ENCODE measurements at places on chromosomes 2 and 18.

GRCh38 chr2:36615222-36615621 is 17.3 kb upstream of the FEZ2 start:
- no peak overlapping the region for H3K27ac ChIP-seq
- H3K4me1 ChIP-seq, result no peaks in the 10 kb centered on the region
- H3K27me3 ChIP-seq, result no peaks in the 10 kb centered on the region
- DNase-seq, result no peak

GRCh38 chr2:44310287-44310686 is 35.0 kb downstream of the SLC3A1 start:
- no peak for DNase-seq
- no peaks in the 10 kb centered on the region for H3K27me3 ChIP-seq

- H3K4me1 ChIP-seq, result peaks cover 56% of the 10 kb centered on the region
- H3K27me3 ChIP-seq, result no peaks in the 10 kb centered on the region
- peaks cover 16% of the 10 kb centered on the region for H3K36me3 ChIP-seq
- peak overlapping the region; percentile 91 for H3K27ac ChIP-seq
- peak; percentile 31 for DNase-seq
Observed at GRCh38 chr2:54632733-54633692, 90.4 kb upstream of the EML6 start.

GRCh38 chr2:130391058-130391871 is 35.4 kb downstream of the PTPN18 start:
- H3K36me3 ChIP-seq, result no peaks in the 10 kb centered on the region
- H3K27me3 ChIP-seq, result no peaks in the 10 kb centered on the region
- peak overlapping the region; percentile 75 for H3K4me3 ChIP-seq
- H3K27ac ChIP-seq, result peak overlapping the region; percentile 95
- peak; percentile 90 for DNase-seq

DNA sequence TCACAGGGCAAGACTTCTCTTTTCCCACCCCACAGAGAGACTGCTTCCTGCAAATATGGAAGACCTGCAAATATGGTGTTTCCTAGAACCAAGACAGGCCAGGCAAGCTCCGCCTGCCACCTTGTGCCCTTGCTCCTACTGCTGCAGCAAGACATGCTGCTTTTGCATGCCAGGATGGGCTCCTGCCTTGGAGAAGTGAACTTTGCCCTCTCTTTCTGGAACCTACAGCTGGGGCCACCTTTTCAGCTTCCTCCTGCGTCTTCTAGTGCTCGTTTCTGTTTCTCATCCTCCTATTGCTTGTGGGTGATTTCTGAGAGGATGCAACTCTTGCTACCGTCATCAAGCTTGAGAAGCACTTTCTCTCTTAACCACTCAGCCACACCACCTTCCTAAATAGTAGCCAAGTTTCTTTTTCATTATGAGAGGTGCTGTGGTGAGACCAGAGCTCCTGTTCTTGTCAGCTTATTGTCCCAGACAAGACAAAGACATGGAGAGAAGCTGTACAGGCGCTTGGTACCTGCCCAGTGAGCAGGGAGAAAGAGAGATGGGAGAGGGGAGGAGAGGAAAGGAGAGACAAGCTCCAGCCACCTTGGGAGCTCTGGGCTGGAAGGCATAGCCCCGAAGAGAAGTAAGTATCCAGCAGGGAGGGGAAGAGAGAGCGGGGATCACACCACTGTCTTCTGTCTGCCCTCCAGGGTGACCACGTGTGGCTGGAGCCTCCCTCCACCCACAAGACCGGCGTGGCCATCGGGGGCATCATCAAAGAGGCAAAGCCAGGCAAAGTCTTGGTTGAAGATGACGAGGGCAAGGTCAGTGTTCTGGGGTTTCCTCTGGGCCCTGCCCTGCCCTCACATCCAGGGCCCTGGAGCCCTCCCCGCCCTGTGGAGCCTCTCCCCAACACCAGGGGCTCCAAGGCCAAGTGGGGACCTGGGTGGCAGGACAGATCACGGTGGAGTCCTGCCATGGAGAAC is 28.3 kb downstream of the MYO7B start:
- H3K27me3 ChIP-seq, result no peaks in the 10 kb centered on the region
- no peaks in the 10 kb centered on the region for H3K4me1 ChIP-seq
- H3K36me3 ChIP-seq, result no peaks in the 10 kb centered on the region
- no peak overlapping the region for H3K4me3 ChIP-seq
- no peak overlapping the region for H3K27ac ChIP-seq

GRCh38 chr2:148957023-148957422 is 81.5 kb upstream of the LYPD6B start:
- H3K27me3 ChIP-seq, result no peaks in the 10 kb centered on the region
- DNase-seq, result no peak
- no peaks in the 10 kb centered on the region for H3K4me1 ChIP-seq
- no peaks in the 10 kb centered on the region for H3K36me3 ChIP-seq
- no peak overlapping the region for H3K27ac ChIP-seq

DNA sequence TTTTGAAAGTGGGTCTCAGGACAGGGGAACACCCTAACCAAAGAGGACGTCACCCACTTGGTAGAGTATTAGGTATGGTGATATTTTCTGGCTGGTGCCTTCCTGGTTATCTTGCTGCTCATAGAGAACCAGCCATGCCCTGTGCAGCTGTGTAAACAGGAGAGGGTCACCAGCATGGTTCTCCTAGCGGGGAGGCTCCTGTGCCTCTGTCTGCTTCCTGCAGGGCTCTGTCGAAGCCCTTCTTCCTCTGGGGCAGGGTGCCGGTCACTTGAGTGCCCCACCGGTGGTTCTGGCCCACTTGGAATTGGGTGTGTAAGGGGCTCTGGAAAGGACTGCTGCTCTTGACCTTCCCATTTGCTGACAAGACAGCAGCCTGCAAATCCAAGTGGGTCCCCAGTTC is 131.6 kb upstream of the MSH6 start:
- DNase-seq, result no peak
- no peaks in the 10 kb centered on the region for H3K36me3 ChIP-seq
- no peak overlapping the region for H3K27ac ChIP-seq
- H3K4me3 ChIP-seq, result no peak overlapping the region
- no peaks in the 10 kb centered on the region for H3K4me1 ChIP-seq

DNA sequence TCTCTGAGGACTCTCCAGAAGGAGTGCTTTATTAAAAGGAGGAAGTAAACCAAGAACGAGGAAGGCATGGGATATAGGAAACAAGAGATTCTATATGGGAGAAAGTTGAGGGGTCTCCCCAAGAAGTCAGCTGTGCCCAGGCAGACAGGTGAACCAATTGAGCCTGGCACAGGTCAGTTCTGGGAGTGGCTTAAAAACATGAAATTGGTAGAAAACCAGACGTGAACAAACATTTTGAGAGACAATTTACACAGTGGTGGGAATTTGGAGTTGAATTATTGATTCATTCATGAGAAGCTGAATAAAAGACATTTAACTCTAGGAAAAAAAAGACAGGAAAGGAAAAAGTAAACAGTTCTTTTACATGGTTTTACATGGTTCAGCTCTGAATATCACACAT is 16.4 kb downstream of the PLEKHH2 start:
- H3K27ac ChIP-seq, result no peak overlapping the region
- H3K36me3 ChIP-seq, result no peaks in the 10 kb centered on the region
- H3K27me3 ChIP-seq, result no peaks in the 10 kb centered on the region
- H3K4me3 ChIP-seq, result no peak overlapping the region
- no peaks in the 10 kb centered on the region for H3K4me1 ChIP-seq

DNA sequence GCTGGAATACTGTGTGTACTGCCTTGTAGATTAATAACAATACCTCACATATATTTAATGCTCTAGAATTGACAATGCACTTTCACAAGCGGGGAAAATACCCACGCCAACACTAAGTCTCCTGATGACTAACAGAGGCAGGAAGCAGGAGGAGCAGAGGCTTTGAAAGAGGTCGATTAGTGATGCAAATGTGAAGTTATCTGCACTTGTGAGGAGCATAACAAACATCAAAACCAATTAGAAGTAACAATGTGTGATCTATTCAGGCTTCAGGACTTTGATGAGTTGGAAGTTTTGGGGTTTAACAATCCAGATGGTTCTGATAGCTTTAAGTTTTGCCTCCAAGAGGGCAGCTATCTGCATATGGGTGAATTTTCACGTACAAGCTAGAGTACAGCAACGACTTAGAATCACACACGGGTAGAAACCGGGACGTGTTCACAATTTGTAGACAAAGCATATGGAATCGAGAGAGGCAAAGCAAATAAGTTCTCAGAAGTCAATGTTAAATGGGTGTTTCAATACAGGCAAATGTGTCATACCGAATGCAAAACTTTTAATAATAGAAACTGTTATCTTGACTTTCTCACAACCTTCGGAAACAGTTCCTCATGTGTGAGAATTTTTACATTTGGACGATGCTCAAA is 114.5 kb downstream of the METTL8 start:
- no peak overlapping the region for H3K4me3 ChIP-seq
- no peak overlapping the region for H3K27ac ChIP-seq
- H3K4me1 ChIP-seq, result no peaks in the 10 kb centered on the region
- H3K27me3 ChIP-seq, result no peaks in the 10 kb centered on the region
- no peaks in the 10 kb centered on the region for H3K36me3 ChIP-seq

DNA sequence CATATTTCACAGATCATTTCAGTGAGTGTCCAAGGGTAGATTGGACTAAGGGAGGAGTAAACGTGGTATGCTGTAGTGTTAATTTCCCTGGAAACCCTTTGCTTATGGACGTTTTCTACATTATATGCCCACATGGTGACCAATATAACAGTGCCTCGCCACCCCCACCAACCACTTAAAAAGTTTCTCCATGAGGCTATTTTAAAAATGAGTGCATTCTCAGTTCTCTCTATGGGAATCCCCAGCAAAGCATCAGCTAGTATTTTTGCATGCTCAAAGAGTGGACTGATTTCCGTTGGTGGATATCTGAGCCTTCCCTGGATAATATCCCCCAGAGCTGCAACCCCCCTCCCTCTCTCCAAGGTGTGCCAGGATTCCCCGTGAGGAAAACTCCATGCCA is 73.2 kb downstream of the TGFA start:
- no peaks in the 10 kb centered on the region for H3K27me3 ChIP-seq
- no peak for DNase-seq
- H3K4me3 ChIP-seq, result no peak overlapping the region
- no peak overlapping the region for H3K27ac ChIP-seq
- no peaks in the 10 kb centered on the region for H3K4me1 ChIP-seq
- no peaks in the 10 kb centered on the region for H3K36me3 ChIP-seq

GRCh38 chr18:54387631-54388030 is 29.9 kb downstream of the C18orf54 start:
- no peak overlapping the region for H3K27ac ChIP-seq
- no peak overlapping the region for H3K4me3 ChIP-seq
- no peaks in the 10 kb centered on the region for H3K4me1 ChIP-seq
- DNase-seq, result no peak
- H3K36me3 ChIP-seq, result no peaks in the 10 kb centered on the region
- no peaks in the 10 kb centered on the region for H3K27me3 ChIP-seq

DNA sequence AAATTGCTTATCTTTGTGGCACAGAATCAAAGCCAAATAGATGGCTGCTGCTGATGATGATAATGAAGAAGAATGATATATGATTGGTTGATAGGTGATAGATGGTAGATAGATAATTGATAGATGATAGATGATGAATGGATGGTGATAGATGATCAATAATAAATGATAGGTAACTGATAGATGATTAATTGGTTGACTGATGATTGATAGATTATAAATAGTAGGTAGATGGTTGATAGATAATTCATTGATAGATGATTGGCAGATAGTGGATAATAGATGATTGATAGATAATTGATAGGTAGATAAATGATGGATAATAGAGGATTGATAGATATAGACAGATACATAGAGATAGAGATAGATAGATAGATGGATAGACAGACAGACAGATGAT is 430.2 kb downstream of the EIPR1 start:
- DNase-seq, result no peak
- H3K4me1 ChIP-seq, result no peaks in the 10 kb centered on the region
- no peaks in the 10 kb centered on the region for H3K27me3 ChIP-seq
- no peak overlapping the region for H3K27ac ChIP-seq

DNA sequence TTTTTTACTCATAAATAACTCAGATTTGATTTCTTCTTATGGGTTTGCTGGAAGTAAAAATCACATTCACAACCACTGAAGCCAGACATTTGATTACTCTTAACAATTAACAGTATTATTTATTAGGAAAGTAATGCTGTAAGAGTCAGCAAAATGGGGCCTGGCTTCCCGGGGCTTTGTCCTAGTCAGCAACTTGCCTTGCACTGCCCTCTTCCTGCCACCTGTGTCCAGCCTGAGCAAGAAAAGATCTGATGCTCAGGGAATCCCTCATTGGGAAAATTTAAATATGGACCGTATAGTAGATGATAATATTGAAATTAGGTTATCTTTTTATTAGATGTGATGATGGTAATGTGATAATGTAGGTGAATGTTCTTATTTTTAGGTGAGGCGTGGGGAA is 30.8 kb upstream of the ACYP2 start:
- H3K27me3 ChIP-seq, result no peaks in the 10 kb centered on the region
- H3K36me3 ChIP-seq, result no peaks in the 10 kb centered on the region
- no peaks in the 10 kb centered on the region for H3K4me1 ChIP-seq

DNA sequence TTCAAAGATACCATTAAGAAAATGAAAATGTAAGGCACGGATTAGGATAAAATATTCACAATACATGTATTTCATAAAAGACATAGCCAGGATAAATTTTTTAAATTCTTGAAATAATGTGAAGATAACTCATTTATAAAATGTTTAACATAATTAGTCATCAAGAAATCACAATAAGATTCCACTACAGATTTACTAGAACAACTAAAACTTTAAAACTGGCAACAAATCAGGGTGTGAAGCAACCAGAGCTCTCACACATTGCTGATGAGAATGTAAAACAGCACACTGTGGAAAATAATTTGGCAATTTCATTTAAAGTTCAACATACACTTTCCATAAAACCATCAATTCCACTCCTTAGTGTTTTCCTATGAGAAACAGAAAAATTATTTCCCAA is 89.6 kb upstream of the UBE2E3 start:
- no peaks in the 10 kb centered on the region for H3K36me3 ChIP-seq
- no peak overlapping the region for H3K4me3 ChIP-seq
- H3K4me1 ChIP-seq, result no peaks in the 10 kb centered on the region
- H3K27ac ChIP-seq, result no peak overlapping the region
- DNase-seq, result no peak

DNA sequence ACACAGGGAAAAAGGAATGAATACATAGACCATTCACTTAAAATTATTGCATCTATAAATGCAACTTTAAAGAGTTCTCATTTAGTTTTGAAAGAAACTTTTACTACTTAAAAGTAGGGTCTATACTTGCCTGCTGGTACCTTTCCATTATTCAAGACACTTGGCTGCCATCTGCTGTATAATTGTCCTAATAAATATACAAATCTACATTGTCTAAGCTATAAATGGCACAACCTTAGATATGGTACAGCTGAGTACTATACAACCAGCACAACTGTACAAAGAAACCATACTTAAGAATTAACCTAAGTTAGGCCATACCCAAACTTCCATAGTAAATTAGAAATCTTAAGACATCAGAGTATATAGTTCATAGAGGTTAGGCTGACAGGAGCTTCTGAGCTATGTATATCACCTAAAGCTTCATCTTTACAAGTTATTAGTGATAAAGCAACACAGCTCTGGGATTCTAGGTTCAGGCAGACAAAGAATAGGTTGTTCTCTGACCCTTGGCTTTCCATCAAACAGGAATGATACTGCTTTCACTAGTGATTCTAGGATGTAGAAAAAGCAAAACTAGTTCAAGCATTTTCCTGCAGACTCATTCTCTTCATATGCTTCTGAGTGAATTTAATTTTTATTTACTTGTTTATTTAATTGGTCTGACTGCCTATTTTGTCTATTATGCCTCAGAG is 22.1 kb downstream of the EXOC6B start:
- H3K27me3 ChIP-seq, result no peaks in the 10 kb centered on the region
- no peak overlapping the region for H3K4me3 ChIP-seq
- no peaks in the 10 kb centered on the region for H3K4me1 ChIP-seq
- H3K36me3 ChIP-seq, result no peaks in the 10 kb centered on the region
- no peak overlapping the region for H3K27ac ChIP-seq
- no peak for DNase-seq
